ENCODE measurements at places on chromosomes 2 and 18. TPM values are rescaled to one million over a fixed set of nuclear protein-coding genes. Genes with fewer than 3 reads are reported as not detected.

The G6PC2 gene
- total RNA-seq, result 0.11 TPM

The GALNT3 gene
- 6.7 TPM for total RNA-seq

The SPAG16 gene
- 70.3 TPM for total RNA-seq

The SLC9A4 gene
- 0.06 TPM for total RNA-seq

The TSPYL6 gene
- 0.17 TPM for total RNA-seq

The FSIP2 gene
- 4.3 TPM for total RNA-seq

The DOK1 gene
- total RNA-seq, result 14.5 TPM

The CFC1 gene
- 4.5 TPM for total RNA-seq

The CLIP4 gene
- 23.7 TPM for total RNA-seq

All from spinal cord (tissue), 10 donors.